Activated gamma-delta T cell (primary cell): ENCODE measurements at places on chromosomes 13 and 19.

DNA sequence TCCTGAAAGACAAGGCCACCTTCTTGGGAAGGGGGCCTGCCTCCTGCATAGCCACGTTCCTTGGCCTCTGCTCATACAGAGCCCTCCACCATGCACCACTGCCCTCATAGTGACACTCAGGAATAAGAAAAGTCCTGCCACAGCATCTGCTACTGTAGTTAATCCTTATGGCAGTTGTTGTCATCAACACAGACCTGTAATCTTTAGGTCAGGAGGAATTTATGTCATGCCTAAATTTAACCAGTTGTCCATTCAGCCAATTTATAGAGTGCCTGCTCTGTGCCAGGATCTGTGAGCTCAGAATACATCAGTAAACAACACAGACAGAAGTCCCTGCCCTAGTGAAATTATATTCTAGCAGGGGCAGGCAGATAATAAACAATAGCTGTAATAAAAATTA is 44.4 kb downstream of the FAM124A start:
- no peak for DNase-seq

DNA sequence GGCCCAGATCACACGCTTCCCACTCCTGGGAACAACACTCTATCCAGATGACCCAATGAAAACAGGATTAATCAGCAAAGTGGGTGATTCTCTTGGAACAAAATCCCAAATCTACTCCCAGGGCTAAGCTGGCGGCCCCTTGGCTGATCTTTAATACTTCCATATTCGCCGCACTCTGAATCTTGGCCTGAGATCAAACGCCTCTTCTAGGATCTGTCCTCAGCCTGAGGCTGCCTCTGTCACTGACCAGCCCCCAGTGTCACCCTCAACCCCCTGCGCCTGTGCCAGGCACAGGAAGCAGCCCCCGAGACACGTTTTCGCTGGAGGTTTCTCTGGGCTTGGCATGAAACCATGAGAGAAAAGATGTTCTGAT is 2.4 kb upstream of the CTXN1 start:
- no peak for DNase-seq

DNA sequence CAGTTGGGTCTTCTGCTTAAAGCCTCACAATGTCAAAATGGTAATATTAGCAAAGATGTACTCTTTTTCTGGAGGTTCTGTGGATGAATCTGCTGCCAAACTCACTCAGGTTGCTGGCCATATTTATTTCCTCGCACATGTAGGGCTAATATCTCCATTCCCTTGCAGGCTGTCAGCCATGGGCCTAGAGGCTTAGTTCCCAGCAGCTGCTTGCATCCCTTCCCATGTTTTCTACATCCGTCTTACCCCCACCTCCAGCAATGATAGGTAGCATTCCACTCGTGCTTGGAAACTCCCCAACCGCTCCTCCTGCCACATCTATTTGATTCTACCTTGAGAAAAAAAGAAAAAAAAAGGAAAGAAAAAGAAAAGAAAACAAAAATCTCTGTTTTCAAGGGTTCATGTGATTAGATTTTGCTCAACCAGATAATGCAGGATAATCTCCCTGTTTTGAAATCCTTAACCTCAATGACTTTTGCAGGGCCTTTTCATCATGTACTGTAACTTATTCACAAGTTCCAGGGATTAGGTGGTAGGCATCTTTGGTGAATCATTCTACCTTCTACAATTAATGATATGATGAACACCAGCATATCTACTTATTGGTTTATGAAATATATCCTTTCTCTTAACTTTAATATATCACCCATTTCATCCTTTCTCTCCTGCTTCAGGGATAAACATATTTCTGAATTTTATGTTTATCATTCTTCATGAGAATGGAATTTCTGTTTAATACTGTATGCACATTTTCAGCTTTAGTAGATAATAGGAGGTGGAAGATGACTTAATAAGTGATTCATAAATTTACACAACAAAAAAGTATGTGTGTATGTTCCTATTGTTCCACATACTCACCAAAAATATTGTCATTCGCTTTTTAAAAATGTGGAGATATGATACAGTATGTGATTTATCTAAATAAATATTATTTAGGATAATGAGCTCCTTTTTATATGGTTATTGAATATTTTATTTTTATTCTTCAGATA is 931.9 kb downstream of the SLITRK5 start:
- no peak for DNase-seq

DNA sequence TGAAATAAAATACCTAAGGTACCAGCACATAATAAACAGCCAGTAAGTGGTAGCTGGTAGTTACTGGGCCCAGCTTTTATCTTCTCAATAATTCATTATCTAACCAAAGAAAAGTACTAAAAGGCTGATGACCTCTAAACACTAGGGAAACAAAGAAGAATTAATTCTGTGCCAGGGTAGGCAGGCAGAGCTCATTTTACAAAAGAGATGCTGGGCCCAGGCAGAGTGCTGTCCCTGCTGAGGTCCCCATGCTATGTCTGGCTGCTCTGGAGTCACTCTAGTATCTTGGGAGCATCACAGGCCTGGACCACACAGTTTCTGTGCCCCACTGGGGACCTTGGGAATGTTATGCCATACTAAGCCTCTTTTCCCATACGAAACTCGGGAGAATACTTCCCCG is 18.2 kb downstream of the ZNF507 start:
- DNase-seq: no peak

DNA sequence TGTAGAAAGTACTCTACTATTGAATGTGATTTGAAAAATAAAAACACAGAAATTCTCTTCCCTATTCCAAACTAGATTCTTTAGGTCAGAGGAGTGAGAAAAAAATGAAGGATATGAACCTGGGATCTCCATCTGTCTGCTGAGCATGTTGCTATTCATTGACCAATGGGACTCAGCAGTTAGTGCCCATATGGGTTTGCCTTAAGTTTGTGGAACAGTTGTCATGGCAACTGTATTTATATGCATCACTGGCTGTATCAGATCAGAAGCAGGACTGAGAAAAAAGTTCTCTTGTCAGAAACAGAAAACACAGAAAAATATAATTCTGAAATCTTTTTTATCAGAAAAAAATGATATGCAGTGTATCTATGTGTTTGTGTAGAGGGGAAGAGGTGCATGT is 73.3 kb upstream of the ATXN8OS start:
- DNase-seq: no peak

DNA sequence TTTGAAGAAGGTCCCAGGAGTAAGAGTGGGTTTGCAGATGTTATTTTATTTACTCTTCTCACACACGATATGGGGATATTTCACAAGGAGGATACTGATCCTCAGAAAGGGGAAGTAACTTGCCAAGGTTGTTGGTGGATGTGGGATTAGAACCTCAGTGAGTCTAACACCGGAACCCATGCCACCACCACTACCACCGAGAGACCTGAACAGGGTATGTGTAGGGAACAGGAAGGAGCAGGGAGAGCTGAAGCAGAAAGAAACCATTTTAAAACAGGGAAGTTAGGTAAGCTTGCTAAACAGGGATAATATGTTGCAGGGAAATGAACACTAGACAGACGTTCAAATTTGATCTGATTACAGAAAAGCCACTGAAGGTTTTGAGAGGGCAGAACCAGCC is 11.6 kb upstream of the CEACAM3 start:
- no peak for DNase-seq

DNA sequence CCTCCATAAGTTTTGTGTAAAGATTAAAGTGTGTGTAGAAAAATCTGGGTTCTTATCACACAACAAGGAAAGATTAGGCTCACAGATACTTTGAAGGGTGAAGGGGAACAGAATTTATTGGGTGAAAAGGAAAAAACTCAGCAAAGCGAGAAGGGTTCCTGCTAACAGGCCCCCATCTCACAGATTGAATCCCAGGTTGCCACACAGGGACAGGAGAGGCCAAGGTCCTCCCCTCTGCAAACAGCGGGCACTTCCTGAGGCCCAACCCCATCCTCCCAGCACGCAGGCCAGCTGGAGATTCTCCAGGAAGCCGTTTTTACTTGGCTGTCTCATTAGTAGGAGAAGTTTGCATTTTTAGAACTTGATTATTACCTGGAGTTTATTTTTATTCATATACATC is 15.2 kb upstream of the ERCC5 start:
- no peak for DNase-seq

GRCh38 chr19:28500296-28500695 is 712.7 kb downstream of the UQCRFS1 start:
- DNase-seq: no peak

DNA sequence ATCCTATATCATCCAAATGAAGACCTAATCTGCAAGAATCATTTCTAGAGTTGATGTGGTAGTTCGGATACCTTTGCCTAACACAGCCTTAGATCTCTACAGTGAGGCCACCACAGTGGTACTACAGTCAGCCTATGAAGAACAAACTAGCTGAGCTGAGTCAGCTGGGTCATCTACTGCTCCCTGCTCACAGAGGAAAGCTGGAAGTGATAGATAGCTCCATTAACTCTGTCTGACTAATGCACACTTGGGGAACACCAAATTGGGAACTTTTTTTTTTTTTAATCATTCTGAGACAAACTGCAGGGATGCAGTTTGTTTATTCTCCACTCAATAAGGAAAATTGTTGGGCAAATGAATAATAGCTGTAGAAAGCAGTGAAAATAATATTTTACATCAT is 1160.6 kb downstream of the PCDH9 start:
- no peak for DNase-seq

DNA sequence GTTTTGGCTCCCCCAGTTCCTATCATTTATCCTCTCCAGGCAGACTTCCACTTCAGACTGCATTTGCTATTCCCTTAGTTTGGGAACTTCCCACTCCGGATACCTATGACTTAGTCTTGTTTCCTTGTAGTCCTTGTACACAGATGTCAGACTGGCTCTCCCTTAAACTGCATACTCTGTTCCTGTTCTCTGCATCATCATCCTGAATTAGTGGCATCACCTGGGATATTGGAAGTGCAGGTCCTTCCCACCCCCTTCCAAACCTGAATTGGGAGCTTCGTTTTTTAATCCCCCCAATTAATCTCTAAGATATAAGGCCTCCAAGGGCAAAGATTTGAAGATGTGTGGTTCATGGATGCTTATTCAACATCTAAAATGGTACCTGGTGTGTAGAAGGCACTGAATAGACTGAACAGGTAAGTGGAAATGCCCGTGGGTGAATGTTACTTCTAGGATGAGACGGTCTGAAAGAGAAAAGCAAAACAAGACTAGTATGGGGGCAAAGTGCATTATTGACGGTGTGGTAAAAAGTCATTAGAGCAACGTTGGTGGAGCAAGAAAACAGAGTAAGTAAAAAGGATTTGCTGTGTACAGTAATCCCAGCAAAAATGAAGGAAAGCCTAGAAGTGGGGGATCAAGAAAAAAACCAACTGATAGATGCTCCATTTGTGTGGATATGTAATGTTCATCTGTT is 9.6 kb downstream of the MIR17HG start:
- no peak for DNase-seq

DNA sequence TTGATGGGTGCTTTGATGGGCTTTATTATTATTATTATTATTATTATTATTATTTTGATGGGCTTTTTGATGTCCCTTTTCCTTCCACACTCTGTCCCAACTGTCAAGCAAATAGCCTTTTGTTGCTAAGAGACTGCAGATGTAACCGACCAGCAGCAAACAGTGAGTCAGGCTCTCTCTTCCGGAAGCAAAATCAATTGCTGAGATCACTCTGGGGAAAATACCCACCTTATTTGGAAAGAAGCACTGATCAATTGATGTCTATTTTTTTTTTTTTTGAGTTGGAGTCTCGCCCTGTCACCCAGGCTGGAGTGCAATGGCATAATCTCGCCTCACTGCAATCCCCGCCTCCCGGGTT is 2.9 kb downstream of the LDLR start:
- no peak for DNase-seq

DNA sequence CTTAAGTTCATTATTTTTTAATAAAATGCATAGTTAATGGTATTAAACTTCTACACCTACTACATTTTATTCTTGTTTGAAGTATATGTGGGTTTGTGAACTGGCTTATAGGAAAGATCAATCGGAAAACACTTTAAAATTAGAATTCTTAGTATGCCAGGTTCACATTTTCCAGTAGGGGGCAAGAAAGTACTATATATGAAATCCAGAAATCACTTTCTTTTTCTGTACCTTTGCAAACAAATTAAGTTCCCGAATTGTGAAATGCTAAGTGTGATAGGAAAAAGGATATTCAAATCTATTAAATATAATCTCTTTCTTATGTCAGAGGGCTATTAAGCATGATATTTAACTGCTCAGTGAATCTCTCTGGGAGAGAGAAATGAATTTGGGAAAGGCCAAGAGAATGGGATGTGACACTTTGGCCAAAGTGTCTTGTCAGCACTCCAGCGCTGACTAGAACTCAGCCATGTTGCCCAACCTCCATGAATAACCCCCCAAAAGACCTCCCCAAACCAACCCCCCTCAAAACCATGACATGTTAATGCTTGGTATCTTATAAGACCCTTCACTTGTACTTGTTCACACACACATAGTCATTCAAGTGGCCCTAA is 122.6 kb upstream of the SLC10A2 start:
- no peak for DNase-seq

DNA sequence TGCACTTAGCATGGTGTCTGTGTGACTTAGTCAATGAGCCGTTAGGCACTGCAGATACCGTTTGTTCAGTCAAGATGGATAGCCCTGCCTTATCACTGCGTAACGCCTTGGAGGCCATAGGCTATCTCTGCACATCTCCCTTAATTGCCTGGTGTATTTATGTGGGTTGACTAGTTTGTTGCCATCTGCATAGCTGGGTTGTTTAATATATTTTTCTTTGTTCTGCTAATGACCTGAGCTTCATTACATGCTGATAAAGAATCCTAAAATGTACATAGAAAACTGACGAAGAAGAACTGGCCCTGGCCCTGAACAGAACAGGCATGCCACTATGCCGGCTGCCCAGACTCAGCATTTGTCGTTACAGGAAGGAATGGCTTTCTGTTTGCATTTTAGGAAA is 297.8 kb downstream of the SHISA2 start:
- DNase-seq: no peak

DNA sequence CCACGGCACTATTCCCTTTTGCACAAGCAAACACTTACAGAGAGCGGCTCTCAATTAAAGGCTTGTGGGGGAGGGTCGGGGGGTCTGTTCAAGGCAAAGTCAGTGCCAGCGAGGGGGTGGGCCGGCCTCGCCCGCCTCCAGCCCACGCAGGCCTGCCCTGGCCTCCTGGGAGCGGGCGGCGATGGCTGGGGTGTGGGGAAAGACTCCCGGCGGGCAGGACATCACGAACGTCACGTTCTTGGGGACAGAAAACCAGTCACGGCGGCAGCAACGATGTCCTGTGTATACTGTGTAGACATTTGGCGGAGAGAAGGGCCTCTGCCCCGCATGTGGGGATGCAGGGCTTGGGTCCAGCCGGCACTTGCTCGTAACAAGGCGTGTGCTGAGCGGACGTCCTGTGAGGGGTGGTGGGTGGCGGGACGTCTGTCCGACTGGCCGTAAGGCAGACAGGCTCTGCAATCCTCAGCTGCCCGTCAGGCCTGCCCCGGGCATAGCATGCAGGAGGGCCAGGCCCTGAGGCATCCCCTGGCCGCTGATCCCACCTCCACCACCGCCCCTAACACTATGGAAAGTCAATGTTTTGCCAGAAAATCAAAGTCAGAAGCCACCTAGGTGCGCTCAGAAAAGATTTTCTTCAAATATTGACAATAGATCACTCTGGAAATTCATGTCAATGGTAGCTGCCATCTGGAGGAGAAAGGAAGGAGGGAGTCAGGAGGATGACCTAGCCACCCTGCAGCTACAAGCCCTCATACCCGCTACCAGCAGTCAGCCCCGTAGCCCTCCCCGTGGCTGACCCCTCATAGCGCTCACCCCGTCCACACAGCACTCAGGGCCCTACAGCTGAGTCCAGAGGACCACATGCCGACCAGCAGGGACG is 5.8 kb upstream of the EPHX3 start:
- DNase-seq: no peak
